GM23338 (cell line): ENCODE measurements at places on chromosomes 1 and 21. TPM values are rescaled to one million over a fixed set of nuclear protein-coding genes. Genes with fewer than 3 reads are reported as not detected.

LCK gene
- total RNA-seq = 69.4 and 86.6 TPM in 2 replicates

MCOLN3 gene
- total RNA-seq = 4.4 and 7.2 TPM in 2 replicates

VASH2 gene
- total RNA-seq = 305 and 381 TPM in 2 replicates

SHISAL2A gene
- total RNA-seq = 0.10 TPM in 1 of 2 replicates, not detected in the other

F3 gene
- total RNA-seq = 5.1 and 9.7 TPM in 2 replicates

DNA sequence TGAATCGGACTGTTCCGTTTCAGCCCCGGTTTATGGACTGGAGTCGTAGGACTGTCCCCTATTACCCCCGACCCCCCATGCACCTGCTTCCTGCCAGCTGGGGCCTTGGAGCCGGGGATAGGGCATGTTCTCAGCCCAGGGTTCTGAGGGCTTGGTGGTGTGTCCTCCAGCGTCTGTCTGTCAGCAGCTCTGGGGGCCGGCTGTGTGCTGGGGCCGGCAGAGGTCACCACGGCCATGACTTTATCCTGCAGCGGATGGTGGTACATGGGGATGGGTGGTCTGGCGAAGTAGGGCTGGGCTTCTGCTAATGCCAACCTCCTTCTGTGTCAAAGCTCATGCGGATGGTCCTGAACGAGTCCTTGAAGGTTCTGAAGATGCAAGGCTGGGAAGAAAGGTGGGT lies 5.5 kb downstream of the RRP1 start:
- no peak for DNase-seq
- peaks cover 36% of the 10 kb centered on the region for H3K36me3 ChIP-seq
- no peaks in the 10 kb centered on the region for H3K27me3 ChIP-seq
- H3K4me1 ChIP-seq = peaks cover 10% of the 10 kb centered on the region
- no peak overlapping the region for H3K4me3 ChIP-seq

DNA sequence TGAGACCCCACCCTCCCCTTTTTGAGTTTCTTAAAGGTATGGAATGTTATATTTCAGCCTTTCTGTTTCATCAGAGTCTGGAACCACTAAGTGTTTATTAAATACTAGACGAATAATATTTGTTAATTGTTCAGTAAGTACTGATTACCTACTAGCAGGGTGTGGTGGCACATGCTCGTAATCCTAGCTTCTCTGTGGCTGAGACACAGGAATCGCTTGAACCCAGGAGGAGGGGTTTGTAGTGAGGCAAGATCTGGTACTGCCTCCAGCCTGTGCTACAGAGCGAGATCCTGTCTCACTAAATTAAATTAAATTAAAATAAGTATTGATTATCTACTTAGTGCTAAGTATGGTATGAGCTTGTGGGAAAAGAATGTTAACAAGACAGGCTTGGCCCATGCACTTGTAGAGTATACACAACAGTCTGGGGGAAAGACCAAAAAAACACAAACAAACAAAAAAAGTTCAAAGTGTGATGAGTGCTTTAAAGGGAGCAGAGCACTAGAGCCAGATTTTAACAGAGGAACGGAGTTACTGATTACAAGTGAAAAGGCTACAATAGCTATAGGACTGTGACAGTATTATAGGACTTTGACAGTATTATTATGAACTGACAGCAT lies 2.4 kb downstream of the CEPT1 start:
- no peaks in the 10 kb centered on the region for H3K27me3 ChIP-seq
- peaks cover 20% of the 10 kb centered on the region for H3K4me1 ChIP-seq
- peaks cover 2% of the 10 kb centered on the region; the same call in 1 of the 2 replicates for H3K36me3 ChIP-seq

- no peaks in the 10 kb centered on the region for H3K36me3 ChIP-seq
- no peaks in the 10 kb centered on the region for H3K27me3 ChIP-seq
- no peak overlapping the region for H3K4me3 ChIP-seq
- no peaks in the 10 kb centered on the region for H3K4me1 ChIP-seq
- H3K27ac ChIP-seq = no peak overlapping the region
- DNase-seq = no peak
These were observed 155.6 kb upstream of the ZNF648 start for GRCh38 chr1:182217071-182217470.

DNA sequence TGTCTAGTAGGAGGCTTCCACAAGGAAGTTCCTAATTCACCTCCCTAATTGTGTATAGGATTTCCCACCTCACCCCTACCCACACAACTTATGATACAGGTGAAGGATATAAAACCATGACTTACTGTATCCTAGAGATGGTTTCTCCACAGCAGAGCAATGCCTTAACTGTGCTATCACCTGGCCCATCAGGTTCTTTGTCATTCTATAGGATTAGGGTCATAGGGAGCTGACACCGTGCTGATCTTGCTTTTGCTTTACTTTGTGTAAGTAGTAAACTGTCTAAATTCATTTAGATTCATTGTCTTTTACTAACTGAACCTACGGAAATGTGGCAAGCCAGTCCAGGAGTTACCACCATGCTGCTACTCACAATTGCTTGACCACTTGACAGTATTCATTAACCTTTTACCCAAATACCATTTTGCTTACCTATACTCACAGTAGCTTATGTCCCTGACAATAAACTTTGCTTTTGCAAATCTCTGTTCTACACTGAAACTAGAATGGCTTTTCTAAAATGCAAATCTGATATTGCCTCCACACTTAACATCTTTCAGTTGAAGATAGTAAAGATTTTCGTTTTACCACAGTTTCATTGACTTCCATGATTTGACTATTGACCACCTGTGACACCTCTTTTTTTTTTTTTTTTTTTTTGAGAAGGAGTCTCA lies 147.6 kb downstream of the IFI44 start:
- no peaks in the 10 kb centered on the region for H3K4me1 ChIP-seq
- DNase-seq = no peak
- H3K36me3 ChIP-seq = no peaks in the 10 kb centered on the region
- no peak overlapping the region for H3K27ac ChIP-seq

DNA sequence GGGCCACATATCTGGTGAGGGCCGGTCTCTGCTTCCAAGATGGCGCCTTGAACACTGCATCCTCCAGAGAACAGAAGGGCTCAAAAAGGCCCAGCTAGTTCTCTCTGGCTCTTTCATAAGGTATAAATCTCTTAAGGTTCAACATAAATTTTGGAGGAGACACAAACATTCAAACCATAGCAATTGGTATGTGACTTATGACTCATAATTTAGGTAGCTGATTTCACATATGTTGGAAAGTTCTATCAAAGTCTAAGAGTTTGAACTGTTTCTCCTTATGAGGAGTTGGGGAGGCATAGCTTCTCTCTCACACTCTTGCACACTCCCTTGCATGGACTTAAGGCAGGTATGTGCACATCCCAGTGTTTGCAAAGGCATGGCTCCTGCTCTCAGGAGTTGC lies 5.1 kb upstream of the FYB2 start:
- H3K27me3 ChIP-seq = no peaks in the 10 kb centered on the region
- H3K4me3 ChIP-seq = no peak overlapping the region
- DNase-seq = no peak
- H3K27ac ChIP-seq = no peak overlapping the region

GRCh38 chr1:27531959-27532685 lies 42.2 kb upstream of the WASF2 start:
- H3K27ac ChIP-seq = peak overlapping the region; percentile 50; the same call in 1 of the 2 replicates
- peaks cover 35% of the 10 kb centered on the region for H3K4me1 ChIP-seq
- no peak for DNase-seq
- H3K36me3 ChIP-seq = no peaks in the 10 kb centered on the region
- no peak overlapping the region for H3K4me3 ChIP-seq

DNA sequence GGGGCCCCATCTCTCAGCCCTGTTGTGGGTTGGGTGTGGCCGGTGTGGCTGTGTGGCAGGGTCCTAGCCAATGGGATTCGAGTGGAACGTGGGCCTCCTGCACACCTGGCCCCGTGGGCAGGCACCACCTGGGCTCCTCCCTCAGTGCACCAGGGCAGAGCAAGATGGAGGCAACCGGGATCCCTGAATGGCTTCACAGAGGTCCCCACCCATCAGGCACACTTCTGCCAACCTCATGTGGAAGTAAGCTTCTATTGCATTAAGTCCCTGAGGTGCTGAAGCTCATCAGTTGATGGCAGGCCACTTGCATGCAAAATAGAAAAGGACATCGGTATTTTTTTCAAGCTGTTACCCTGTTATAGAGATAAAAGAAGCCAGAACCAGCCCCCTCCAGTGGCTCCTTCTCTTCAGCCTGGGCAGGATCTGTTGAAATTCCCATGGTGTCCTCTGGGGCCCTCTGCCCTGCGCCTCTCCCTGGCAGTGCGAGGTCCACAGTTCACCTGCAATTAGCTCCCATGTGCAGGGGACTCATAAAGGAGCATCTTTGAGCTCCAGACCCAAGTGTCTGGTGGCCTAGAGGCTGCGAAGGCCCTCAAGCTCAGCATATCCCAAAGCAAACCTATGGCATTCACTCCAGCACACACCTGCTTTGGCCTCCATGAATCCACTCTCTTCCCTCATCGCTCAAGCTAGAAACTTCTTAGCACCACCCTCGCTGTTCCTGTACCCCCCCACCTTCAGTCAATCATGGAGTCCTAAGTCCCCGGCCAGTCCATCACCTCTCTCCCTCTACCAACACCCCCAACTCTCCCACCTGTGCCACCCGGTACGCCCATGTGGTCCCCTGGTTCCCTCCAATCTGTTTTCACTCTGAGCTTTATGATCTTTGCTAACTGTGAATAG lies 2.1 kb upstream of the SLC45A1 start:
- H3K36me3 ChIP-seq = no peaks in the 10 kb centered on the region
- peak; percentile 78 for DNase-seq
- H3K4me3 ChIP-seq = no peak overlapping the region
- no peak overlapping the region for H3K27ac ChIP-seq

- H3K27me3 ChIP-seq = no peaks in the 10 kb centered on the region
- no peak overlapping the region for H3K4me3 ChIP-seq
These were observed 128.6 kb upstream of the COL6A1 start for GRCh38 chr21:45852886-45853400.

DNA sequence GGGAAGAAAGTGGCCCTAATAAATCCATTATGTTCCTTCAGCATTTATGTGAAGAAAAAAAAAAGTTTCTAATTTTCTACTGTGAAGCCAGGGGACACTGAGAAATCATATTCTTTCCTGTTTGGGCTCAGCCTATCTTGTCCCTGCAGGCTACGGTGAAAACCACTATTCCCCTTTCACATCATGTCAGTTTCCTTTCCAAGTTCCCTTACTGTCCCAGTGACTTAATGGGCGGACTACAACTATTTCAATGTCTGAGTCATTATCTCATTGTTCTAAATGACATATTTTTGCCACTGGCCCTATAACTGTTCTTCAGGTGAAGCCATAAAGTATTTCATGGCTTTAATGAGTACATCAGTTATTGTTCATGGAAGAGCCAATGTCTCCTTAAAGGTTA lies 71.3 kb upstream of the BEND5 start:
- no peaks in the 10 kb centered on the region for H3K36me3 ChIP-seq
- peaks cover 4% of the 10 kb centered on the region; the same call in 1 of the 2 replicates for H3K4me1 ChIP-seq
- DNase-seq = no peak

DNA sequence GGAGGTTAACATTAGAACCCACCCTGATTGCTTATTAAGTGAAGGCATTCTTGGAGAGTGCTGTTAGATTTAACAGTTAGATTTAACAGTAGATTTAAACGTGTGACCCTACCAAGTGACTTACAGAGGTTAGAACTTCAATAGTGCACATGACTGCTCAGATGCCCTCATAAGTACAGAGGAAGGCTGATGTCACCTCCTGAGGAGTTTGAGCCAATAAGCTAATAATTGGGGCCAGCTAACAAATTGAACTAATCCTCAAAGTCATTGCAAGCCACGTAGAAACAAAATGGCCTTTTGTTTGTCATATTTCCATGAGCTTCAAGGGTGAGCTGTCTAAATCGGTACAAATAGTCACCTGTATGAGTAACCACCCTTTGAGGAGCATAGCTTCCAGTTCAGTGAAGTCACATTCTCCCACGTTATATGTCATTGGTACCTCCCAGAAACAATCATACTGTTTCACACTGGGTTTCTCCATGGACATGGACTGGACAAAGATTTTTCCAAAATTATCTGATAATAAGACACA lies 11.7 kb downstream of the AVPR1B start:
- no peaks in the 10 kb centered on the region for H3K36me3 ChIP-seq
- H3K4me3 ChIP-seq = no peak overlapping the region
- no peaks in the 10 kb centered on the region for H3K27me3 ChIP-seq
- H3K4me1 ChIP-seq = no peaks in the 10 kb centered on the region

DNA sequence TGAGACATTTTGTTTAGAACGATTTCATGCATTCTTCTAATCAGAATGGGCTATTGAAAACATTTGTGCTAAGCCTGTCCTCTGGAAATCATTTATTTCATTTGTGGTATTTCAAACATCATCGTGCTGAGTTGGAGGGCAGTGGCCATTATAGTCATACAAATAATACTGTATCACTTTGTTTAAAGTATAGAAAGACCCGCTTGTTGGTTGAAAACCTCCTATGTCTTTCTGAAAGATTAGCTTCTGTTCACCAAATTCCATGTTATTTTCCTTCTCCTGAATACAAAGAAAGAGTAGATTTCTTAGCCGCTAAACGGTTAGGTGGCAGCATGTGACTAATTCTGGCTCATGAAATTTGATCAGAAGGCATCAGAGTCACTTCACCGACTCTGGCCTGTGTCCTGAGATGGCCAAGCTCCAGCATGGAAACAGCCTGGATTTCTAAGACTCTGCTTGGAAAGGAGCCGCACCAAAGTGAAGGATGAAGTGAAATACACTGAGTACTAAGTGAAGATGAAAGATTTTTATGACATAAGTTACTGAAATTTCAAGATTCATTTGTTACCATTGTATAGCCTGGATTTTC lies 355.1 kb downstream of the USP25 start:
- H3K27me3 ChIP-seq = no peaks in the 10 kb centered on the region
- no peak overlapping the region for H3K27ac ChIP-seq
- DNase-seq = no peak
- no peaks in the 10 kb centered on the region for H3K4me1 ChIP-seq

DNA sequence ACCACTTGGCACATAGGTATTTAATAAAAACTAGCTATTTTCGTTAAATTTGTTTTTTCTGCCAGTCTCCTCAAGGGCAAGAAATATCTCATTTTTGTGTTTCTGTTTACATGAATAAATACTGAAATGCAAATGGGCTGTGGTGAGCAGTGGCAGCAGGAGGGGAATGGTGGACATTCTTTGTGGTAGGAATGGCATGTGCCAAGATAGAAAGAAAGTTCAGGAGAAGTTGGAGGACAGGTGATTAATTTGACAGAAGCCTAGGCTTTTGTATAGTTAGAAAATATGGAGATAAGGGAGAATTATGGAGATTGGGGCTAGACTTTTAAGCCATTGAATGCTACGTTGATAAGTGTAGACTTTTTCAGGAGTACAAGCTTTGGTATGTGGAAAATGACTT lies 8.6 kb downstream of the RAP1A start:
- H3K27me3 ChIP-seq = no peaks in the 10 kb centered on the region
- no peaks in the 10 kb centered on the region for H3K36me3 ChIP-seq
- no peak for DNase-seq
- H3K4me1 ChIP-seq = peaks cover 8% of the 10 kb centered on the region
